Putamen (tissue), 1 donor: ENCODE measurements at places on chromosomes 16 and 17.

DNA sequence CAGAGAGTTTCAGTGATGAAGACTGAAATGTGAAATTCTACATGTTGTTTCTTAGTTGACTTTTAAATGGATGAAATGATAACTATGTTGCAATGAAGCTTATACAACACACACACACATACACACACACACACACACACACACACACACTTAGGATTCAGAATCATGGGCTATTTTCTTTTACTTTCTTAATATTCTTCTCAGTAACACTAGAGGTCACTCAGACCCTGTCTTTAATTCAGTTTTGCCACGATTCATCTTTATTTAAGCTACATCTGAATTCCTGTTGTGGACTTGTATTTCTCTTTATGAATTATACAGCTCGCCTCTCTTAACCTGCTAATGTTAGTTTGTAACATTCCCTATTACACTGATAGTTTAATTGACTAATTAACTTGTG is 109.6 kb upstream of the GOT2 start:
- DNase-seq, result no peak

DNA sequence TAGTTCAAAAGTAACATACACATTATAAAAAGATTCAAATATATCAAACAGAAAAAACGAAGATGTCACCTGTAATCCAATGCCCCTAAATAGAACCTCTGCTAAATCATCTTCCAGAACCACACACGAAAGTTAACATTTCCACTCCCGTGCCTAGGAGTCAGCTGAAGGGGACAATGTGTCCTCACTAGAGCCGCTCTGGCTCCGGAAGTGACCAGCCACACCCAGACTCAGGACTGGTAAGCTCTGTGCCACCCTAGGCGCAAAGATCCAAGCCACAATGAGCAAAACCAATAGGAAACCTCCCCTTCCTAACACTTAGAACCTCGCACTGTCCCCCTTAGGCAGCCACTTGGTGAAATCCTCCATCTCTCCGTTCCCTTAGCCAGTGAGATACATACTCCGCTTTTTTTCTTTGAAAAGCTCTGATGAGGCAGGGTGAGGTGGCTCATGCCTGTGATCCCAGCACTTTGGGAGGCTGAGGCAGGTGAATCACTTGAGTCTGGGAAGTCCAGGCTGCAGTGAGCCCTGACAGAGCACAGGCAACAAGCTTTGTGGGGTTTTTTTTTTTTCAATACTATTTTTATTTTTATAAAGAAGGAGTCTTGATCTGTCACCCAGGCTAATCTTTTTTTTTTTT is 11.8 kb downstream of the CTRB1 start:
- DNase-seq, result no peak

GRCh38 chr17:12985431-12986293 is 32.2 kb downstream of the ELAC2 start:
- DNase-seq, result peak; percentile 17

DNA sequence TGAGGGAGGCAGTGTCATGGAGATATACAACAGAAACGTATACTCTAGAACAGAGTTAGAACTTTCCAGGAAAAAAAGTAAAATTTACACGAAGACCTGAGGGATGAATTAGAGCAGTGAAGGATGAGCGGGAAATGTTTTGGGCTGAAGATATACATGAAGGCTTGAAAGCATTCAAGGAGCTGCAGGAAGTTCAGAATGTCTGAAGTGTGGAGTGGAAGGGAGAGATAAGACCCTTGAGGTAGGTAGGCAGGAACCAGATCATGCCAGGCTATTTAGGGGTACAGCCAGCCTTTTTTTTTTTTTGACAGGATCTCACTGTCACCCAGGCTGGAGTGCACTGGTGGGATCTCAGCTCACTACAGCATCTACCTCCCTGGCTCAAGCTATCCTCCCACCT is 3.2 kb upstream of the NLK start:
- DNase-seq, result no peak

GRCh38 chr17:83125515-83126274 is 46.3 kb downstream of the METRNL start:
- peak; percentile 72 for DNase-seq

- DNase-seq, result no peak
These were observed 12.9 kb downstream of the CMIP start for GRCh38 chr16:81457326-81458133.

DNA sequence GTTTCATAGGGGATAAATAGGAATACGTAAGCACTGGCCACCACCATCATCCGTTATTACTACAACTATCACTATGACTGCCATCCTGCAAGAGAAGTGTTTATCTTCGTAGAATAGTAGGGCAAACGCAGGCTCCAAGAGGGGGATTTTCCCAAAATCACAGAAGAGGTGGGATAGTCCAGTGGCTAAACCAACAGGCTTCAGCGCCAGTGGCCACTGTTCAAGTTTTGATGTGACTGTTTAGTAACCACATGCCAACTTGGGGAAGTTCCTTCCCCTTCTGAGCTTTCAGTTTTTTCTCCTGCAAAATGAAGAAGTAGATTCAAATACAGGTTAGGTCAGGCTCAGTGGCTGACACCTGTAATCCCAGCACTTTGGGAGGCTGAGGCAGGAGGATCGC is 60.7 kb upstream of the GRIN2A start:
- DNase-seq, result no peak

DNA sequence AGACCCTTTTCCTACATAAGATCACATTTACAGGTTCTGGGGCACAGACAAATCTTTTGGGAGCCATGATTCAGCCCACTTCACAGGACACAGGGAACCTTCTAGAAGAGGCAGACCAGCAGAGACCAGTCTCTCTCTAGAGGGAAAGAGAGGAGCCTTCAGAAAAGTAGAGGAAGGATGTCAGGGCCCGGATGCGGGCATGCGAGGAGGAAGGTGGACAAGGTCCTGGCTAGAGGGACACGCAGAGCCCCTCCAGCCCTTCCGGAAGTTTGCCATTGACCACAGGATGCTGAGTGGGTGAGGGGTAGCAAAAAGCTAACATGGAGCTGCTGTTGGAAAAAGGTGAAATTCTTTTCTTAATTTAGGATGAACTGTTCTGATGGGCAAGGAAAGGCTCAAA is 55.8 kb upstream of the MEAK7 start:
- no peak for DNase-seq

DNA sequence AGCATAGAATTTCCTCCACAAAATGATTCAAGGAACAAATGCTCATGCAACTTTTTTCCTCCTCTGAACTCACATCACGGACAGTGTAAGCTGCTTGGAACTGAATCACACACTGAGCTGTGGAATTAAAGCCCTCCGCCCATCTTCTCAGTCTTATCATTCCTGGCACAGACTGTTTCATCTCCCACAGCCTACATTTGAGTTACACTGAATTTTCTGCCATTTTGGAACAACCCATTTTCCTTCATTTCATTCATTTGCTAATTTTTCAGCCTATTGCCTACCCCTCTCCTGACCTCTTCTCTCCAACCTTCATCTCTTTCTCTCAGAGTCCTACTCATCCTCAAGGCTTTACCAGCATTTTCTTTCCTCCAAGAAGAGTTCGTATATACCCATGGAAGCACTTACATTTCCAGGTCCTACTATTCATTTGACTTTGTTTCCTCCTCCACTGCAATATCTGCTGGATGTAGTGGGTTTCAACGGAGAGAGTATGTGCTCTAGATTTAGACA is 39.1 kb upstream of the TOM1L1 start:
- no peak for DNase-seq

- DNase-seq, result peak; percentile 77
These were observed 51.2 kb downstream of the RPA1 start for GRCh38 chr17:1880851-1881630.

- DNase-seq, result no peak
These were observed 86.2 kb downstream of the CMIP start for GRCh38 chr16:81530814-81531213.

DNA sequence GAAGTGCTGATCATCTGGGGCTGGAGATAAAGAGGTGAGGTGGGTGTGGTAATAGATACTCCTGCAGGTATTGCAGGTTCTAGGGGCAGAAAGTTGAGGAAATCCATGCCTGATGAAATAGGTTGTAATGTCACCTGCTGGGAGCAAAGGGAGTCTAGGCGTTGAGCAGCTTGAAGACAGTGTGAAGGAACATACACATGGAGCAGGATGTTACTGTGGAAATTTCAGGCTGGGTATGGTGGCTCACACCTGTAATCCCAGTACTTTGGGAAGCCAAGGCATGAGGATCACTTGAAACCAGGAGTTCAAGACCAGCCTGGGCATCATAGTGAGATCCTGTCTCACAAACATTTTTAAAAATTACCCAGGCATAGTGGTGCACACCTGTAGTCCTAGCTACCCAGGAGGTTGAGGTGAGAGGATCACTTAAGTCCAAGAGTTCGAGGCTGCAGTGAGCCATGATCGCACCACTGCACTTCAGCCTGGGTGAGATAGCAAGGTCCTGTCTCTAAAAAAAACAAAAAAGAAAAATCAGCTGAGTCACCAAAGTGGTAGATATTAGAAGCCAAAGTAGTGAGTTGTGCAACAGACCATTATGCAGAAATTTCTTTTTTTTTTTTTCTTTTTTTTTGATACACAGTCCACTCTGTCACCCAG is 9.1 kb upstream of the CRYBA1 start:
- no peak for DNase-seq

DNA sequence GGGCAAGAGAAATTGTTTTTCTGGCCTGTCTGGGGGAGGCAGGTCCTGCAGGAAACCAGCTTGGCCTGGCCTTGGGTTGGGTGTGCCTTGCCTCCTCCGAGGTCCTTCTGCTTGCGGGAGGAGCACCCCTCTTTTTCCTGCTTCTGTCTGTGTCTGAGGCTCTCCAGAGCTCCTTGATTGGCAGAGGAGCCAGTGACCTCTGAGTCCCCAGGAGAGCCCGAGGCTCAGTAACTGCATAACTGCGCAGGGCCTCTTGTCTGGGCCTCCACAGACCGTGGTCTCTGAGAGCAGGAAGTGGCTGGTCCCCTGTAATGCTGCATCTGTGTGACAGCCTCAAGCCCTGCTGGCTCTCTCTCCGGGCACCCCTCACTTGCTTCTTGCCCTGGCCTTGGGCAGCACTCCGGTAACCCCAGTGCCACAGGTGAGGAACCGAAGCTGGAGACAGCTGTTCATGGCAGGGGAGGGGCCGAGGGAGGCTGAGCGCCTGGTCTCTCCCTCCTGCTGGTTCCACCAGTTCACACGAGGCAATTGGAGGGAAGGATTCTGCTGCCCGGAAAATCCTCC is 1.6 kb downstream of the CAPN15 start:
- DNase-seq, result no peak

DNA sequence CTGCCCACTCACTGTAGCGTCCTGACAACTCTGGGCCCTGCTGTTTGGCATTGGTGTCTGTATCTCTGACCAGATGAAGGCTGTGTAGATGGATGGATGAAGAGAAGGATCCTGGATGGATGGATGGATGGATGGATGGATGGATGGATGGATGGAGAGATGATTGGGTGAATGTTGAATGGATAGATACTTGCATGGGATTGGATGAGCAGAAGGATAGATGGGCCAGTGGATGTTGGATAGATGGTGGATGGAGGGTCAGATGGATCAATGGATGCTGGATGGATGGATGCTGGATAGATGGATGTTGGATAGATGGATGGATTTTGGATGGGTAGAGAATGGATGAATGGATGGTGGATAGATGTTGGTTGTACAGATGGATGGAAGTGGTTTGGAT is 179.6 kb upstream of the GSE1 start:
- no peak for DNase-seq

DNA sequence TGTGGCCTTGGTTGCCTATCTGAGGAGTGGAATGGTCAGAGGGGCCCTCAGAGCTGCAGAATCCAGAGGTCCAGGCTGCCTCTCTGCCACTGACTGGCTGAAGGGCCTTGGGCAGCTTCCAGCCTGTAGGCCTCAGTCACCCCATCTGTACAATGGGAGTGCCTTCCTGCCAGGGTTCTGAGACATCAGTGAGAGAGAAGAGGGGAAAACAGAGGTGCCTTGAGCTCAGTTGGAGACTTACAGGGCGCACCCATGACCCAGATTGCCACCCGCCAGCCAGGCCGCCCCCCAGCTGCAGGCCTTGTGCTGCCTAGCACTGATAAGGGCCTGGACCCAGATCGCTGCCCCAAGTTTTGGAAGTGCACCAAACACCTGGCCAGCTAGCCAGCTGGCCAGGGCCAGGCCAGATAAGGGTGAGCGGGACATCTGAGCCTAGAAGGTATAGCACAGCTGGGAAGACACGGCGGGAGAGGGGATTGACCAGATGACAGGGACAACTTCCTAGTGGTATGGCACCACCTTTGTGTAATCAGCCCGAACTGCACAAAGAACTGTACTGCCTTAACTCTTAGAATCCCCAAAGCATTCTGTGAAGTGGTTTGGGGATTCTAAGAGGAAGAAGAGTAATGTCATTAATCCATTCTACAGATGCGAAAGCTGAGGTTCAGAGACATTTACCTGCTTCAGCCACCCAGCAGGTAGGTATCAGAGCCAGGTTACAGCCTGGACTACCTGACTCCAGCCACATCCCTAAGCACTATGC is 1.4 kb downstream of the SLC4A1 start:
- no peak for DNase-seq

GRCh38 chr16:4116325-4117249 is at the start of gene ADCY9:
TSS of gene ADCY9 (minus strand) at chr16:4116442. CDS start at chr16:4115442, 1,000 bp downstream.
- DNase-seq, result peak; percentile 78

- no peak for DNase-seq
These were observed 1.7 kb downstream of the AKTIP start for GRCh38 chr16:53501216-53501859.

GRCh38 chr16:12539185-12539929 is 264.3 kb downstream of the CPPED1 start:
- DNase-seq, result no peak

DNA sequence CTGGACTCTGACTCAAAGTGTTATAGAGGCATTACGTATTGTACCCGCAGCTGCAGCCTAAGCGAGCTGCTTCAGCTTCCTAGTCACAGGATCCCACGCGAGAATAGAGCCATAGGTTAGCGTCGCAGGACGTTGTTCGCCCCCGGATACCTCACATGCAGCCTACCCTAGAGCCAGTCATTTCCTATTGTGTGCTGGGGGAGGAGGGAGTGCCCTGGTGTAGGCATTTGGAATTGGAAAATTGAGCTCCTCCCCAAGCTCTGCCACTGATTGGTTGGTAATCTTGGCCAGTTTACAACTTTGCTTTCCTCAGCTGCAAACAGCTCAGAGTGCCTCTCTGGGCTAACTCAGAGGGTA is 530 bp downstream of the NAA60 start:
- DNase-seq, result peak; percentile 50

- no peak for DNase-seq
These were observed 27.1 kb downstream of the TMEM235 start for GRCh38 chr17:78258323-78259191.

- no peak for DNase-seq
These were observed 10.1 kb downstream of the DNAAF1 start for GRCh38 chr16:84155226-84155625.

DNA sequence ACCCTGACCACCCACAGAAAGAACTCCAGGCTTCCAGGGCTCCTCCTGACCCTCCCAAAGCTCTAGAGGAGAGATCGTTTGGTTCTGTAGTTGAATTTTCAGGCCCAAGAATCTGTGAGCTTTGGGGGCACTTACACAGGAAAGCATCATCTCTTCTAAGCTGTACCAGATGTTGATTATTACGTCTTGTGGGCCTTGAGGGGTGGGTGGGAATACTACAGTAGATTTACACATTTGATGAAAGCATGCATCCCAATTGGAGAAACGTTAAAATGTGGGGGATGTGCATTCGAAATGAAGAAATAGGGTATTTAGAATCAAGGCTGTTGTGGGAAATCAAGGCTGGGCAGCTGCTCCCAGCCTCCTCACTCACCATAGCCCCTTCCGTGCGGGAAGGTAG is 61.9 kb downstream of the MGAT5B start:
- DNase-seq, result no peak
